Heart right ventricle (tissue), 16 donors: ENCODE measurements at places on chromosomes 13 and 19.

GRCh38 chr13:76758738-76759137 is 127.5 kb downstream of the KCTD12 start:
- H3K36me3 ChIP-seq = no peaks in the 10 kb centered on the region
- peaks cover 35% of the 10 kb centered on the region for H3K4me1 ChIP-seq
- H3K4me3 ChIP-seq = no peak overlapping the region
- H3K27me3 ChIP-seq = no peaks in the 10 kb centered on the region
- DNase-seq = no peak

GRCh38 chr13:86976521-86977324 is 694.4 kb upstream of the SLITRK5 start:
- DNase-seq = no peak
- H3K27ac ChIP-seq = no peak overlapping the region
- no peaks in the 10 kb centered on the region for H3K27me3 ChIP-seq
- no peak overlapping the region for H3K4me3 ChIP-seq
- H3K4me1 ChIP-seq = no peaks in the 10 kb centered on the region
- H3K36me3 ChIP-seq = no peaks in the 10 kb centered on the region

GRCh38 chr19:2171349-2172145 is 7.8 kb downstream of the DOT1L start:
- H3K4me1 ChIP-seq = peaks cover 61% of the 10 kb centered on the region
- peak overlapping the region; percentile 59 for H3K27ac ChIP-seq
- no peak overlapping the region for H3K4me3 ChIP-seq
- H3K27me3 ChIP-seq = no peaks in the 10 kb centered on the region

- DNase-seq = no peak
- no peaks in the 10 kb centered on the region for H3K27me3 ChIP-seq
These were observed 920 bp upstream of the TIMM13 start for GRCh38 chr19:2428321-2428690.

GRCh38 chr19:38488096-38488495 is 54.6 kb downstream of the RYR1 start:
- no peaks in the 10 kb centered on the region for H3K4me1 ChIP-seq
- H3K27me3 ChIP-seq = peaks cover 15% of the 10 kb centered on the region
- H3K4me3 ChIP-seq = no peak overlapping the region
- no peak overlapping the region for H3K27ac ChIP-seq

GRCh38 chr13:53041968-53042516 is 13.4 kb downstream of the OLFM4 start:
- no peaks in the 10 kb centered on the region for H3K4me1 ChIP-seq
- no peaks in the 10 kb centered on the region for H3K27me3 ChIP-seq
- no peak for DNase-seq
- H3K36me3 ChIP-seq = no peaks in the 10 kb centered on the region
- no peak overlapping the region for H3K4me3 ChIP-seq
- no peak overlapping the region for H3K27ac ChIP-seq

DNA sequence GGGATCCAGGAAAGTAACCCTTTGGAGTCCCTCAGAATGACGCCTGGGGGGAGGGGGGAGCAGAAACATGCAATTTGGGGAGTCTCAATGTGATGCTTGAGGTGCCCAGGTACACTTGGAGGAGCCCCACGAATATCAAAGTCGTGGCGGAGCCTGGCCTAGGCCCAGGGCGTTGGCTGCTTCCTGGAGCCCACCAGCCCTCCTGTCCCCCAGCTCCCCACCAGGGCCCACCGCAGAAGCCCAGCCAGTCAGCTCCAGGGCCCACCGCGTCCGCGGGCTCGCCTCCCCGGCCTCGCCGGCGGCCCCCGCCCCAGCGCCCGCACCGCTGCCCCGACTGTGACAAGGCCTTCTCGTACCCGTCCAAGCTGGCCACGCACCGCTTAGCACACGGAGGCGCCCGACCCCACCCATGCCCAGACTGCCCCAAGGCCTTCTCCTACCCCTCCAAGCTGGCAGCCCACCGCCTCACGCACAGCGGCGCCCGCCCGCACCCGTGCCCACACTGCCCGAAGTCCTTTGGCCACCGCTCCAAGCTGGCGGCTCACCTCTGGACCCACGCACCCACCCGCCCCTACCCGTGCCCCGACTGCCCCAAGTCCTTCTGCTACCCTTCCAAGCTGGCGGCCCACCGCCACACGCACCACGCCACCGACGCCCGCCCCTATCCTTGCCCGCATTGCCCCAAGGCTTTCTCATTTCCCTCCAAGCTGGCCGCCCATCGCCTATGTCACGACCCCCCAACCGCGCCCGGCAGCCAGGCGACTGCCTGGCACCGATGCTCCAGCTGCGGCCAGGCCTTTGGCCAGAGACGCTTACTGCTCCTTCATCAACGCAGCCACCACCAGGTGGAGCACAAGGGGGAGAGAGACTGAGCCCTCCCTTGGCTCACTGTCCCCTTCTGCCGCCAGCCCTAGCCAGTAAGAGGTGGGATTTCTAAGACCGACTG is 2.1 kb downstream of the ZNF575 start:
- no peaks in the 10 kb centered on the region for H3K27me3 ChIP-seq
- peak; percentile 74 for DNase-seq
- H3K4me3 ChIP-seq = no peak overlapping the region
- H3K27ac ChIP-seq = peak overlapping the region; percentile 87
- peaks cover 33% of the 10 kb centered on the region for H3K36me3 ChIP-seq
- H3K4me1 ChIP-seq = peaks cover 33% of the 10 kb centered on the region

- H3K27me3 ChIP-seq = peaks cover 4% of the 10 kb centered on the region
- H3K27ac ChIP-seq = no peak overlapping the region
- H3K4me3 ChIP-seq = no peak overlapping the region
These were observed 45.3 kb upstream of the GTF3A start for GRCh38 chr13:27379126-27379525.

GRCh38 chr13:76812206-76812897 is 73.9 kb downstream of the KCTD12 start:
- no peaks in the 10 kb centered on the region for H3K36me3 ChIP-seq
- peak; percentile 58 for DNase-seq
- H3K27ac ChIP-seq = peak overlapping the region; percentile 53
- no peaks in the 10 kb centered on the region for H3K27me3 ChIP-seq
- H3K4me1 ChIP-seq = peaks cover 24% of the 10 kb centered on the region

- DNase-seq = no peak
- H3K27ac ChIP-seq = no peak overlapping the region
- H3K4me1 ChIP-seq = no peaks in the 10 kb centered on the region
- no peak overlapping the region for H3K4me3 ChIP-seq
- peaks cover 69% of the 10 kb centered on the region for H3K27me3 ChIP-seq
These were observed 7.0 kb upstream of the UNC13A start for GRCh38 chr19:17695198-17695597.

DNA sequence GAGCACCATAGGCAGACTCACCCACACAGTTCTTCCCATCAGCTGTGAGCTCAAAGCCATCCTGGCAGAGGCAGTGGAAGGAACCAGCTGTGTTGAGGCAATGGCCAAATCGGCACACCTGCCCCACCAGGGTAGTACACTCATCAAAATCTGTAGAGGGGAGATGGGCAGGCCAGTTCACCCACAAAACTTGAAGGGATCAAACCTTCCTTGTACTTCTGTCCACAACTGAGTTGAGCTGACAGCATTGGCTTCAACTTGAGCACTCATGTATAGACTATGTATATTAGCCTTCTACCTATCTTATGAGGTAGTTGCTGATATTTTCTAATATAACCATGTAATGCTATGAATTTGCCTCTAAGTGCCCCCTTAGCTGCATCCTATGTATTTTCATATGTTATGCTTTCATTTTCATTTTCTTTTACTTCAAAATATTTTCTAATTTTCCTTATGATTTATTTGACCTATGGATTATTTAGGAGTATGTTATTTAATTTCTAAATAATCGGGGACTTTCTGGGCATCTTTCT is 42.9 kb downstream of the CCL25 start:
- H3K4me1 ChIP-seq = no peaks in the 10 kb centered on the region
- no peak overlapping the region for H3K4me3 ChIP-seq
- H3K27me3 ChIP-seq = no peaks in the 10 kb centered on the region
- no peak for DNase-seq
- no peaks in the 10 kb centered on the region for H3K36me3 ChIP-seq
- no peak overlapping the region for H3K27ac ChIP-seq

DNA sequence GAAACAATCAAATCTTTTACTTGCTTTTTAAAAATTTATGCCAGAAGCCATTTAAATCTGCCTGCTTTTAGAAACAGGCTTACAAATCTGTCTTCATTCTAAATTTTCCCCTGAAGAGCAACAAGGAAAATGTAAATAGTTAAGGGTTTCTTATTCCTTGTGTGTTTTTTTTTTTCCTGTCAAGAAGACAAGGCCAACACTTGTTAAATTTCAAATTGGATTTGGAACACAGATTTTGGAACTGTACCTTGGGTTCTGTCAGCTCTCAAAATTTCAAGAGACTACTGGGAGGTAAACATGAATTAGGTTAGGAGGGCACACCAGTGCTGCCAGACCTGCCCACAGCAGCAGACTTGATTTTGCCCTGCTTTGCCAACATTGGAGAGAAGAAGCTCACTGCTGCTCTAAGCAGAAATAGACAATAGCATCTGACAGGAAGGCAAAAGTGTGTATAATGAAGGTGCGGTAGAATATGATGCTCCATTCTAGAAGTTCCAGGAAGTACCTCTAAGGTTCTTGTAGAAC is 121.7 kb downstream of the NHLRC3 start:
- H3K36me3 ChIP-seq = no peaks in the 10 kb centered on the region
- H3K27ac ChIP-seq = no peak overlapping the region

DNA sequence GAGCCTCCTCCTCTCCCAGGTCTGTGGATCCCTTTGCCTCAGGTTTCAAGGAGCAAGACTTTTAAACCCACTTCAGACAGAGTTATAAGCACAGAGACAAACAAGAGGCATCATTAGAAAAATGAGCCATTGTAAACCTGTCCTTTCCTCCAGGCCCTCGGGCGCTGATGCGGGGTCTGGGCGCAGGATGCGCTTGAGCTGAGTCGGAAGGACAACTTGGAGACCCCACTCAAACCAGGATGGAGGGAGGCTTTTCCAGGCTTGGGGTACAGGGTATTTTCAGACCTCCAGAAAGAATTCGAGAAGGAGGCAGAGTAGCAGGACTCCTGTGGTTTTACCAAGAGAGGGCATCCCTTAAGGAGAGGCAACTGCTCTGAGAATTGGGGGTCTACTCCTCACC is 155.6 kb downstream of the NUFIP1 start:
- no peaks in the 10 kb centered on the region for H3K36me3 ChIP-seq
- H3K27ac ChIP-seq = no peak overlapping the region
- H3K4me3 ChIP-seq = no peak overlapping the region
- no peaks in the 10 kb centered on the region for H3K27me3 ChIP-seq
- DNase-seq = no peak
- H3K4me1 ChIP-seq = peaks cover 15% of the 10 kb centered on the region

- H3K36me3 ChIP-seq = no peaks in the 10 kb centered on the region
- no peaks in the 10 kb centered on the region for H3K4me1 ChIP-seq
- no peak overlapping the region for H3K4me3 ChIP-seq
- H3K27ac ChIP-seq = no peak overlapping the region
These were observed 48.5 kb downstream of the NBEA start for GRCh38 chr13:34990399-34991214.

- H3K4me3 ChIP-seq = no peak overlapping the region
- no peak overlapping the region for H3K27ac ChIP-seq
- H3K4me1 ChIP-seq = no peaks in the 10 kb centered on the region
- no peaks in the 10 kb centered on the region for H3K36me3 ChIP-seq
- no peak for DNase-seq
- H3K27me3 ChIP-seq = no peaks in the 10 kb centered on the region
These were observed 747.2 kb downstream of the DIAPH3 start for GRCh38 chr13:59416561-59416960.

DNA sequence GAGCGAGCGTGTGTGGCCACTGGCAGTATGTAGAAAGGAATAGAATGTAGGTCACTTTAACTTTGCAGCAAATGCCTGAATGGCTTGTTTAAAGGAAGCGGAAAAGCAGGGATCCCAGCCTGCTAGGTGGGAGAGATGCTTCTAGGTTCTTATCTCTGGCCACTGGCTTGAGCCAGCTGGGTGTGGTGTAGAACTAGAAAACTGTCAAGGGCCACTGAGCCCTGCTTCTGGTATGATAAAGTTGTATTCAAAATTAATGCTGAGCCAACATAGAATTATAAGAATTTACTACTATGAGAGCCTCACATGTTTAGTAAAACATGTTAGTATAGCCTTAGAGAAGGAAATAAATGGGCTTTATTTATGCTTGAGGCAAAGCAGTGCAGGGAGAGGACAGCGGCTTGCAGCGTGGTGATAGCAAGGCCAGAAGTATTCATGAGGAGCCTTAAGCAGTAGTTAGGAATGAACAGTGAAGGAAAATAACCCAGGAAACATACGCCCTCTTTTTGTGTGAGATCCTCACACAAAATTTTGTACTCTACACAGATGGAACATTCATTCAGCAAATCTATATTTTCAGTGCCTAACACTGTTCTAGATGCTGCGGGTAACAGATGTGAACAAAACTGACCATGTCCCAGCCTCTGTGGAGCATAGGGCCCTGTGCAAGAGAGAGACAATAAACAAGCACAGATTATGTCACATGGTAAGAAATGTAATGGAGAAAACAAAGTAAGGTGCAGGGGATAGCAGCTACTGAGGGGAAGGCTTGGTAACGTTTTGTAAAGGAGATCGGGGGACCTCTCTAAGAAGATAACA is 863.2 kb downstream of the DIAPH3 start:
- no peak for DNase-seq
- no peaks in the 10 kb centered on the region for H3K36me3 ChIP-seq
- H3K4me1 ChIP-seq = no peaks in the 10 kb centered on the region
- no peaks in the 10 kb centered on the region for H3K27me3 ChIP-seq

DNA sequence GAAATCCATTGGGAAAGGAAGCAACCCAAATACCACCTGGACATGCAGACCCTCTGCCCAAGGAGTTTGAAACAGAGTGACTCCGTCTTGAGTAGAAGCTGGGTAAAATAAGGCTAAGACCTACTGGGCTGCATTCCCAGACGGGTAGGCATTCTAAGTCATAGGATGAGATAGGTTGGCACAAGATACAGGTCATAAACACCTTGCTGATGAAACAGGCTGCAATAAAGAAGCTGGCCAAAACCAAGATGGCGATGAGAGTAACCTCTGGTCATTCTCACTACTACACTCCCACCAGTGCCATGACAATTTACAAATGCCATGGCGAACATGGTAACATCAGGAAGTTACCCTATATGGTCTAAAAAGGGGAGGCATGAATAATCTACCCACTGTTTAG is 40.2 kb downstream of the RFXAP start:
- no peak overlapping the region for H3K27ac ChIP-seq
- DNase-seq = no peak
- no peaks in the 10 kb centered on the region for H3K36me3 ChIP-seq
- no peaks in the 10 kb centered on the region for H3K4me1 ChIP-seq
- no peaks in the 10 kb centered on the region for H3K27me3 ChIP-seq
- H3K4me3 ChIP-seq = no peak overlapping the region

GRCh38 chr13:83162493-83162892 is 719.8 kb downstream of the SLITRK1 start:
- H3K4me1 ChIP-seq = no peaks in the 10 kb centered on the region
- no peak for DNase-seq
- H3K4me3 ChIP-seq = no peak overlapping the region

DNA sequence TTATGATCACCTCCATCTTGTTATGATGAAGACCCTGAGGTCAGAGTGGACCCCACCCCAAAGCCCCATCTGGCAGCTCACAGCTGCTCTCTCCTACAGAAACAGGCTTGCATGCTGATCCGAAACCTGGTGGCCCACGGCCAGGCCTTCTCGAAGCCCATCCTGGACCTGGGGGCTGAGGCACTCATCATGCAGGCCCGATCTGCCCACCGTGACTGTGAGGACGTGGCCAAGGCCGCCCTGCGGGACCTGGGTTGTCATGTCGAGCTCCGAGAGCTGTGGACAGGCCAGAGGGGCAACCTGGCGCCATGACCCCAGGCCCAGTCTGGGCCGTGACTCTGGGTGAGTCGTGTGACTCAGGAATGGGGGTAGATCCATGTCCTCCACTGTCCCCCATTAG is 6.5 kb upstream of the SLC25A42 start:
- DNase-seq = no peak
- H3K27me3 ChIP-seq = no peaks in the 10 kb centered on the region
- H3K4me1 ChIP-seq = no peaks in the 10 kb centered on the region
- H3K36me3 ChIP-seq = peaks cover 20% of the 10 kb centered on the region
